ENCODE measurements at places on chromosomes 13 and 19.

DNA sequence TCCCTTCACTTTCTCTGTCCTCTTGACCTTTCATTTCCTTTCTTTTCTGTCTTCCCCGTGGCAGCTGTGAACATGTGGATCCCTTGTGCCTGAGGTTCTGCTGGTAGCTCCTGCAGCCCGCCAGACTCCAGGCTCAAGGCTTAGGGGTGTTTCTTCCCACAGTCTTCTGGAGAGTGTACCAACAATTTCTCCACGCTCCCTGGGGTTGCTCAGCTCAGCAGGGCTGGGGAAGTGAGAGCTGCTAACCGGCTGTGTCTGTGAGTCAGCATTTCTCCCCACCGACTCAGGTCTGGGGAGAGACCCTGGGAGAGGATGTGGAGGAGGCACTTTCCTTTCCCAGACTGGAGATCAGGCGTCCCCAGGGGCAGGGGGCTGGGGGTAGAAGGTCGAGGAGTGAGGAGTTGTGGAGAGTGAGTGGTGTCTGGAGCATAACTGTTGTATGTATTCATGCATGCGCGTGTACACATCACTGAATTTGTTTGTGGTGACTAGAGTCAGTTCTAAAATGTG is 193.6 kb downstream of the KCNRG start:
- peak; percentile 15 for DNase-seq

- peak; percentile 14 for DNase-seq
Measured at GRCh38 chr19:53927739-53928138, 18.7 kb downstream of the CACNG7 start.

DNA sequence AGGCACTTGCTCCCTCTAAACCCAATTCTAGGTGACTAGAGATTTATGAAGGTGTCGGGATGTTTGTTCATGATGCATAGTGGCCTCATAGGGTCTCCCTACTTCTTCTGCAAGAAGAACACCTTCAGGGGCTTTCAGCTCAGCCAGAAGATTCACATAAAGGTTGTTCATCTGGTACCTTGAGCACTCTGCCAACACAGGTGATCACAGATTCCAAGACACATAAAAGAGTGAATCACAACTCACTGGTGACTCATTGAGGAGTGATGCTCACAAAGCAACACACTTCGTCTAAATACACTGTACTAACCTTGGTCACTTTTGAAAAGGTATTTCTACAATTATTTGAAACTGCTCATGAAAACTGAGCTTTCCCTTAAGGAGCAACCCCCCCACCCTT is 6.8 kb upstream of the ZNF324 start:
- no peak for DNase-seq

DNA sequence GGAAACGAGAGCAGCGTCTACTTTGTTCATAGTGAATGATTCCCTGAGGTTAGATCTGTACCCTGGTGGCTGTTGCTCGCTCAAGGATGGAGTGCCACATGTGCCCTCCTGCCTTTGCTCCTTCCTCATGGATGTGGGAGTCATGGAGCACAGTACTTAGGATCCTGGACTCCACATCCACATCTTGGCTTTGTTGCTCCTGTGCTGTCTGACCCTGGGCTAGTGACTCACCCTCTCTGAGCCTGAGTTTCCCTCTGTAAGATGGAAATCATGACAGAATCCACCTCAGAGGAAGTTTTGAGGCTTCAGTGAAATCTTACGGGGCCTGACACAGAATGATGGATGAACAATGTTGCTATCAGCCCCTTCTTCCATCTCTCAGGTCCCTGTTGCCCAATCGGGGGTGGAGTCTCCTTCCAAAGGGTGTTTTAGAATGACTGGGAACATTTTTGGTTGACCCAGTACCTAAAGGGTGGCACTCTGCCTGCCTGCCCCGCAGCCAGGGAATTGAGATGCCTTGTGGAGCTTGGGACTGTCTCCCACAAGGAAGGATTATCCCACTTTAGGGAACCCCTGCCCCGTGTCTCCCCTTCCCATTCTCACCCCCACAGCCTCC is 9.8 kb upstream of the TIMM50 start:
- no peak for DNase-seq

DNA sequence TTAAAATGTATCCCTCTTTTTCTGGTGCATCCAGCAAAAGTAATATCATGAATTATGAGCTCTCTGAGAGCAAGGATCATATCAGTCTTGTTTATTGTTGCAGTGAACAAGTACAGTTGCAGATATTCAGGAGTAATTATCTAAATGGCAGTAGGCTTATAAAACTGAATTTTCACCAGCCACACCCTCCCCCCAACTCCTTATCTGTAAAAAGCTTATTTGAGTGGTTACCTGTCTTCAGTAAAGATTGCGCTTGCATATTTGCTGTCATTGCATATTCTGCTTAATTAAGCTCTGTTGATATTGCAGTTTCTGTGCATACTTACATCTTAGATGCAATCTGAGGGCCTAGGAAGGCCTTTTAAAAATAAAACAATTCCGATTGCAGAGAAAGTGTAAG is 87.3 kb downstream of the DNAJC15 start:
- no peak for DNase-seq

DNA sequence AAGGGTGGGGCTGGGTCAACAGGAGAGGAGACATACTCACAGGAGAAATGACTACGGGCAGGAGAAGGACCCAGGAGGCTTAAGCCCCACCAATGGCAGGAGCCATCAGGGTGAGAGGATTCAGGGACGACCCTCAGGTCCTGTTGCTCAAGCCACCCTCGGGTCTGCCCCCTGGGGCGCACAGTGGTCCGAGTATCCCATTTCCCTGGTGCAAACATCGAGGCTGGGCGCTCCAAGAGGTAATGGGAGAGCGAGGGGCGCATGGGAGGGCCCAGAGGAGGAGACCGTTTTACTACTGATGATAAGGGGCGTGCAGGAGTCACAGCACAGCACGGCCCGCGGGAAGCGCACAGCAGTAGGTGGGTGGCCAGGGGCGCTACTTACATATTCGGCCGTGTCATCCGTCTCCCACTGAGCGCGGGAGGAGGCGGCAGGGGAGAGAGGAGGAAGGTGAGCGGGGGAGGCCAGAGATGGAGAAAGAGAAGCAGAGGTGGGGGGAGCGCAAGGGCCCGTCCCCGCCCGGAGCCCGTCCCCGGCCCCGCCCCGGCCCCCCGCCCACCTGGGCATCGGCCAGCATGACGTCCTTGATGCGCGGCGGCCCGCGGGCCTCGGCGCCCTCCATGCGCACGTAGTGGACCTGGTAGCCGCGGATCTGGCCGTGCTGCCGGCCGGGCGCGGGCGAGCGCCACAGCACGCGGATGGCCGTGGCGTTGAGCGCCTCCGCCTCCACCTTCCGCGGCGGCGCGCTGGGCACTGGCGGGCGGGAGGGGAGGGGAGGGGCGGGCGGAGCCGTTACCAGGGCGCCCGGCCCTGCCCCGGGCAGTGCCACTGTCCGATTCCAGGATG is 111.5 kb downstream of the PTPRS start:
- DNase-seq: no peak

- no peak for DNase-seq
Measured at GRCh38 chr13:22027566-22027965, 356.7 kb downstream of the FGF9 start.

GRCh38 chr13:105960326-105960725 is 575.1 kb downstream of the EFNB2 start:
- no peak for DNase-seq

GRCh38 chr13:107867701-107868661 is 347.4 kb downstream of the LIG4 start:
- DNase-seq: no peak

Measured in CD4-positive, alpha-beta T cell treated with Interleukin-2 at 100 ng/mL for 4 hours (primary cell).